ENCODE measurements at places on chromosomes 11 and 22. TPM values are rescaled to one million over a fixed set of nuclear protein-coding genes. Genes with fewer than 3 reads are reported as not detected.

TBRG1 gene
- 19.3 TPM for total RNA-seq

ANKK1 gene
- total RNA-seq = 1.6 TPM

OR6A2 gene
- not detected for total RNA-seq

C11orf21 gene
- not detected for total RNA-seq

MAP6 gene
- 0.38 TPM for total RNA-seq

PGA5 gene
- not detected for total RNA-seq
